ENCODE measurements at places on chromosomes 2 and 18.

DNA sequence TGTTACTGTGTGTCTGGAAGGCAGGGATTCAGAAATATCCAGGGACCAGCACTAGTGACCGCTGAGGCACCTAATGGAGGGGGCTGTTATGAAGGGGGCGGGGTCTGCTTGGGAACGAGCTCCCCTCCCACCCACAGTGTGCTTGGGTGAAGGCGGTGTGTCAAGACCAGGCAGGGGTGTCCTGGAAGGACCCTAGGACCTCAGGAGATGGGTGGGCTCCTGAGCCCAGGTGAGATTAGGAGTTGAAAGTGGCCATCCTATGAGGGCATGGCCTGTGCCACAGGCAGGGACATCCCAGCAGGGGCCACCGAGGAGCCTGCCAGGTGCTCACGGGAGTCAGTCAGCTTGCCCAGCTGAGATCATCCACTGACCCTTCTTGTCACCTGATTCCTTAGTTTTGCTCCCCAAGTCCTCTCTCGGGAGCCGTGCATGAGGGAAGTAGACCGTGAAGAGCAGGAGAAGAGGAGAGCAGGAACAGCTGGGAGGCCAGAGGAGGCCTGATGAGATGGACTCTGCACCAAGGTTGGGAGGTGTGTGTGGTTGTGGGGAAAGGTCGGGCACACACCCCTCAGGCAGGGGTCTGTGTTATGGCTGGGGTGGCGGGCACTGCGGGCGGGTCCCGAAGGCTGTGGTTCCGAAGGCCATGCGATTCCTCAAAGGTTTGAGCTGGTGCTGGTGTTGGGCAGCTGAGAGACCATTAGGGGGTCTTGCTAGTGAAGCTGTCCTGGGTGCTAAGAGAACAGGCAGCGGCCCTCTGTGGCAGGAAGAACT, 180.9 kb upstream of the HS6ST1 start:
- DNase-seq: peak; percentile 28

DNA sequence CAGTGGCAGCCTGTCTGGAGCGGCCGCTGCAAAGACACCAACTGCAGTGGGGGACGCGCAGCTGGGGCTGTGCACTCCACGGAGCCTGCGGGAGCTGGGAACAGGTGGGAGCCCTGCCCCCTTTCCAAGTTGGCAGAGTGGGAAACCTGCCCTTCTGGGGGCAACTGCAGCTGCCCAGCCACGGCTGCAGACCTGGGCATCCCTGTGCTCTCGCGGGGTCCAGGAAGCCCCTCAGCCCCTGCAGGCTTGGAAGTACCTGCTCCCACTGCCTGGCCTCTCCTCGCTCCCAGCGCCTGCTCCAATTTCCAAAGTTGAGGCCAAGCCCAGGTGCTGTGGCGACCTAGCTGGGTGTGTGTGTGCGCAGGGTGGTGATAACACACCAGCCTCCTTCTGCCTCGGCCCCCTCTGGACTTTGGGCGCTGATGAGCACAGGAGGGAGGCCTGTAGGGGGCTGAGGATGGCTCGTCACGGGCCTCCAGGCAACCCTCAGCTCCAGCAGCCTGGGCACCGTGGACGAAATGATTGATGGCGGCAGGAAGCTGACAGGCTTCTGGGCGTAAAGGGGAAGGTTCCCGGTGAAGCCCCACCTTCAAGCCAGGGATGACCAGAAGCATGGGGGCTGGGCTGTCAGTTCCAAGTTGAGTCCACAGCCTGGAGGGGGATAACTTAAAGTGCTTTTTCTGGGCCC, 76.9 kb downstream of the PTPN4 start:
- no peak for DNase-seq

- no peak for DNase-seq
Observed at GRCh38 chr2:237927986-237928385, 38.8 kb upstream of the UBE2F start.

GRCh38 chr18:5318061-5318700, 22.7 kb upstream of the ZBTB14 start:
- DNase-seq: no peak

DNA sequence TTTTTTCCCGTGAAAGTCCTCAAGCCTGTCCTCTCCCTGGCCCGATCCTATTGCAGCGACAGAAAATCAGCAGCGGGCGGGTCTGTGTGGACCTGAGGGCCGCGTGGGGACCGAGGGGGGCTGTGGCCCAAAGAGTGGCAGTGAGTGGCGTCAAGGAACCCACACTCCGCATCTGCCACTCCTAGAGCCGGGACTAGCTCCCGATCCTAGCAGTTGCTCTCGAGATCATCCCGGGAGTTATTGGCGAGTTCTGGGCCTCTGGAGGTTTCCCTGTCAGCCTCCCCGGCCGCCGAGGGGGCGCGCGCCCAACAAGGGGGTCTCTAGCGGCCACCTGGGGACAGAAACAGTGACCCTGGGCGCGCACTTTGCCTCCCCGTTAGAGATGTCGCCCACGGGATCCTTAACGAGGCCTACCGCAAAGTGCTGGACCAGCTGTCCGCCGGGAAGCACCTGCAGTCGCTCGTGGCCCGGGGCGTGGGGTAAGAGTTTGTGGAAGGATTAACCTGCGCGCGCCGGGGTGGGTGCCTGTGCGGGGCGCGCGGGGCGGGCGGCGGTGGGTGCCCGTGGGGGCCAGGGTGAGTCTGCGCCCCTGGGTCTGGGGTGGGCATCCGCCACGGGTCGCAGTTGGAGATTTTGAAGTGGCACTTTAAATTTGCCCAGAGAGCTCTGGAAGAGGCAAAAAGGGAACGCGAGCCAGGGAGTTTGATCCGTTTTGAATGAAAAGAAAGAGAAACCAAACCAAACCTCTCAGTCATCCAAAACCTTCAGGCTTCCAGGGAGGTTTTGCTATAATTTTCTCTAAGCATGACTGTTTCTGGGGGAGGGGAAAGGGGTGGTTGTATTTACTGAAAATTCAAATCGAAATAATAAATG, 3.5 kb downstream of the ADCYAP1 start:
- DNase-seq: no peak

DNA sequence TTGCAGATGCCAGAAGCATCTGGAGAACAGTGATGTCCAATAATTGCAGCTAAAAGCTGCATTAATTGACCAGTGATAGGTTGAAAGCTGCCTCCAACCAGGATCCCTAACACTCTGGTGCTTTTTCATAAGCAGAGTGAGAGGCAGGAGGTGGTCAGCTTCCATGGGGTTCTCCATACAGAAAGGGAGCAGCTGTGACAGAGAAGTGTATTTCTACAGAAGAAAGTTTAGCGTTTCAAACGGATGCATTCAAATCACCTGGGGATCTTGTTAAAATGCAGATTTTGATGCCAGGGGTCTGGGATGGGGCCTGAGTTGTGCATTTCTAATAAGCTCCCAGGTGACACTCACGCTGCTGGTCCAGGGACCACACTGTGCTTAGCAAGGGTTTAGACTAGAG, 216.5 kb upstream of the NRP2 start:
- DNase-seq: no peak

Measured in ascending aorta (tissue), 2 donors.